ENCODE measurements at places on chromosomes 16 and 17.

DNA sequence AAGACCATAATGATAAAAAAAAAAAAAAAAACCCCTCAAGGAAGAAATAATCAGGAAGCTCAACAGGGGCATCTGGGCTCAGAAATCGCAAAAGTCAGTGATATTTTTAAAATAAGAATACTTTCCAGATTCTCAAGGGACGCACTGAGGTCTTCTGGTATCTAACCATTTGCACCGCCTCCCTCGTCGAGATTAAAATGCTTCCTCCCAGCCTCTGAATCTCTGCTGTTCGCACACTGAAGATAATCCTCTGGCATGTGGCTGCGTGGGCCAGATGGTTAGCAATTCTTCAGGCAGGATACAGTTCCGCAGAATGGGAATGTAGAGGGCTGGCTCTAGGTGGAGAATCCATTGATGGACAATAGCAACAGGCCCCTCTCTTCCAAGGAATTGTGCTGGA is 211.7 kb upstream of the CDH5 start:
- no peak for DNase-seq

DNA sequence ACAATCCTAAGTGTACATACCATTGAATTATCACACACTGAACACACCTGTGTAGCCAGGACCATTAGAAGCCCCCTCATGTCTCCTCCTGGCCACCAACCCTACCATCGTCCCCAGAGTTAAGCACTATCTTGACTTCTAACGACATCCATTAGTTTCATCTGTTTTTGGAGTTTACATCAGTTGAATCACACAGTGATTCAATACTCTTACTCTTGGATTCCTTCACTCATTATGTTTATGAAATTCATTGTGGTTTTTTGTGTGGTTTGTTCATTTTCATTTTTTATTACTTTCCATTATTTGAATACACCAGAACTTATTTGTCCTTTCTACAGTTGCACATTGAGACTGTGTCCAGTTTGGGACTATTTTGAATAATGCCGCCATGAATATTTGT is 13.6 kb downstream of the DRC7 start:
- DNase-seq = no peak

DNA sequence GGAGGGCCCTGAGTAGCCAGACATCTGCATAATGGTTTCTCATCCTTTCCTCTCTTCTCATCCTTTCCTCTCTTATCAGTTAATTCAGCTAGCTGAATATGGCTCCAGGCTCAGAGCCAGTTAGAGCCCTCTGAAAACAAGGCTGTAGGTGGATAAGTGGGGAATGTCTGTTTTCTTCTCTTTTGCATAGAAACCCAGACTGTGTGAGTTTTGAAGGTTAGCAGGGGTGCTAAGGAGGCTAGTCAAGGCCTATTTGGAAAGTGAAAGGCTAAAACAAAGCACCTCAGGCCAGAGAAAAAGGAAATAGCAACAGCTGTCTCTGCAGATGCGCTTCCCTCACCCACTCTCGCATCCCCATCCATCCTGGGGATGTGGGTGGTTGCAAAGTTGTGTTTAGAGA is 420.9 kb downstream of the SHISA9 start:
- no peak for DNase-seq

- DNase-seq = no peak
These were observed 8.2 kb upstream of the CIITA start for GRCh38 chr16:10868596-10869469.

DNA sequence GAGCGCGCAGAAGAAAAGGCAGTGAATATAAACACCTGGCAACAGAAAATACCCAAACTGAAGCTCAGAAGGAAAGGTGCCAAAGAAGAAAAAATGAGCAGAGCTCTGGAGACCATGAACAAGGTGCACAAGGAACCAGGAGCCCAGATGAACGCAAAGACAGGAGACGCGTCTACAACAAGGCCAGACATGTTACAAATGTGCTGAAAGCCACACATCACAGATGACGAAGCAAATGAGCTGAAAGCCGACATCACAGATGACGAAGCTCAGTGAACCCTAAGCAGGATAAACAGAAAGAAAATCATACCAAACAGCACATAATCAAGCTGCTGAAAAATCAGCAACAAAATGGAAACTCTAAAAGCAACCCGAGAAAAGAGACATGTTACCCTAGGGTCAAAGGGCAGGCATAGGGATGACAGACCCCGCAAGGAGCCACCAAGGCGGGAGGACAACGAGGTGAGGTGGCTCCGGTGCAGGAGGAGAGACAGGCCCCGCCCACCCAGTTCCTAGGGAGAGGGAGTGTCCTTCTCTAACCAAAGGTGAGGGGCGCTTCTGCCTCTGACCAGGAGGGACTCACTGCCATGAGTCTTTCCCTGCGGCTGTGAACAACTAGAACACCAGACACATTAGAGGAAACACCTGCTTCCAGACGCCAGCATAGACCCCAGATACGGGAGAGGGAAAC is 39.1 kb downstream of the CCDC57 start:
- DNase-seq = no peak

DNA sequence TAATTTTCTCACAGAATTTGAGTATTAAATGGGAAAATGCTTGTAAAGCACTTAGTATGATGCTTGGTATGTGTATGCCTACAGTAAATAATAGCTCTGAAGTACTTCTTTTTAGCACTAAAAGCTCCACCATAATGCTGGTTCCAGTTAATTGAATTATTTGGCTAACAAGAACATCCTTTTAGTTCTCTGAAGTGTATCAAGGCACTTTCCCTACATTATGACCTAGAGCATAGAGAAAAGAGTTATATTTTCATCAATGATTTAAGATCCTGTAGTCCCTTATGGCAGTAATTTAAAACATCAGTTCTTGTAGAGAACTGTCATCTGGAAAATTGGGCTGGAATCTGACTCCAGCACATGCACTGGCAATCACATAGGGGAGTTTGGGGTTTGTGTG is 21.9 kb upstream of the PHAF1 start:
- DNase-seq = no peak

DNA sequence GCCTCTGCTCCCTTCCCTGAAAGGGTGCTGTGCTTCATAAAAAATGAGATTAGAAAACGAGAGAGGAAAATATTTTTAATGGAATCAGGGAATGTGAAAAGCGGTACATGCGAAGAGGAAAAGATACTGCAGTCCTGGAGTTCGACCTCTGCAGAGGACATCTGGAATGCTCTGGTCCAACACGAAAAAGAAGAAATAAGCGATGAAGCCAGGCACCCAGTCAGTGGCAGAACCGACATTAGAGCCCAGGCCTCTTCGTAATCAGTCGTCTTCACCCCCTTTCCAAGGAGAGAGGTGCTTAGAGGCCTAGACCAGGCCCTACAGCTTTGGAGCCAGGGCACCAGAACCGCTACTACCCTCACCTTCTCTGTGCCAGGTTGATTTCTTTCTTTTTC is 459 bp upstream of the MARCHF10 start:
- DNase-seq = no peak

DNA sequence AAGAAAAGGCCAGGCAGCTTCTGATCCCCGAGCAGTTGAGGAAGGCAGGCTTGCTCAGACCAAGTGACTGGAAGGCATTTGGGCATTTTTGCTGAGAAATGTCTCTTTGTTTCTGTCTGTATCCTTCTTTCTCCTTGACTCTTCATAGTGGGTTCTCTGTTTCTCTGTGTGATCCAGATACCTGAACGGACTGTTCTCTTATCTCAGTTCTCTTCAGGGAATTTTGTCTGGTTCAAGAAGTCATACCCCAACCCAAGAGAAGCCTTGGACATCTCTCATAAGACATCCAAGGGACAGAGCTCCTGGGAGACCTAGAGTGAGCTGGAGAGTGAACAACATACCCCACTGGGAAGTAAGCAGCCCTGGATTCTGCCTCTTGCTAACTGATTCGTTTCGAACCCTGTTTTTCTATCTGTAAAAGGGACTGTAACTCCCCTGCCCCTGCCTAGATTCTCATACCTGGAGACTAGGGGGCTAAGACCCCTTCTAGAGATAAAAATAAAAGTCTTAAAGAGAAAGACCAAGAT is 541 bp downstream of the CCL3 start:
- no peak for DNase-seq

- no peak for DNase-seq
These were observed 59.1 kb downstream of the OTOA start for GRCh38 chr16:21722771-21723455.

- DNase-seq = no peak
These were observed 470 bp upstream of the CDK3 start for GRCh38 chr17:76000016-76000754.

DNA sequence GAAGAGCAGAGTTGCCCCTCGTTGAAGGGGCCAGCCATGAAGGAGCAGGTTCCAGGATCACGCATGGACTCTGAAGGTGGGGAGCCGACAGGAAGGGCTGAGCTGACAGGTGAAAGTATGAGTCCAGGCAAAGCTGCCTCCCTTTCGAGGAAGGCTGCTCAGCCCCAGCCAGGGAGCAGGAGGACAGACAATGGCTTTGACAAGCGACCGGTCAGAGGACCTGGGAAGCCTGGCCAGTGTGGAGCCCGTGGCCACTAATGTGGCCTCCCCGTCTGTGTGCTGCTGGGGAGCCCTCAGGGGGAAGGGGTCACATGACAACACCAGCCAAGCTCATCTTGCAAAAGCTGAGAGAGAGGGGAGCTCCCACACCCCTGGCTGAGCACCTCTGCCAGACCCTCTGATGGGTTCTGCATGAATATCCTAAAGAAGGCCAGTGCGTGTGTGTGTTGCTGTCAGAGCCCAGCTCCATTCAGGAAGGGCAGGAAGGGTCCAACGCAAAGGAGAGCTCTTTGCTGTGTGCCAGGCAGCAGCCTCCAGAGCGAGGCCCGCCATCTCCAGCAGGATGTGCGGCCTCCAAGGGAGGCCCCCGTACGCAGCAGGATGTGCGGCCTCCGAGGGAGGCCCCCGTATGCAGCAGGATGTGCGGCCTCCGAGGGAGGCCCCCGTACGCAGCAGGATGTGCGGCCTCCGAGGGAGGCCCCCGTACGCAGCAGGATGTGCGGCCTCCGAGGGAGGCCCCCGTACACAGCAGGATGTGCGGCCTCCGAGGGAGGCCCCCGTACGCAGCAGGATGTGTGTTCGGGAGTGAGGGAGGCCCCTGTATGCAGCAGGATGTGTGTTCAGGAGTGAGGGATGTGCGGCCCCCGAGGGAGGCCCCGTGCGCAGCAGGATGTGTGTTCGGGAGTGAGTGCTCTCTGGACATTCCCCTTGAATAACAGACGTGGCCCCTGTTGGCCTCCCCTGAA is 102.1 kb upstream of the CHMP6 start:
- no peak for DNase-seq

DNA sequence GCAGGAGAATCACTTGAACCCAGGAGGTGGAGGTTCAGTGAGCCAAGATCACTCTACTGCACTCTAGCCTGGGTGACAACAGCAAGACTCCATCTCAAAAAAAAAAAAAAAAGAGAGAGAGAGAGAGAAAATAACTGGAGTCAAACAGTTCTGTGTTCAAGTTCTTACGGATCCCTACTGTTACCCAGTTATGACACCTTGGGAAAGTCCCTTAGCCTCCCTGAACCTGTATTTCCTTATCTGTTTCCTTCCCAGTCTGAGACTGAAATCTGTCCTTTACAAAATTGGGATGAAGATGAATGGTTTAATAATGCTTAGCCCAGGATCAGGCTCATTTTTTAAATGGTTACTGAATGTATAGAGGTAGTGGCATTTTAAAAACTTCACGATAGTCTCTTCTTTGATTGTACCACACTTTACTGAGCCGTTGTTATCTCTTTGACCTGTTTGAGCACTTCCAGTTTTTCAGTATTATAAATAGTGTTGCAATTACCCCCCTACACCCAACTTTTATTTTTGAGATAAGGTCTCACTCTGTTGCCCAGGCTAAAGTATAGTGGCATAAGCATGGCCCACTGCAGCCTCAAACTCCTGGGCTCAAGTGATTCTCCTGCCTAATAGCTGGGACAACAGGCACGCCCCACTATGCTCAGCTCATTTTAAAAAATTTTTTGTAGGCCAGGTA is 17.1 kb downstream of the ZNF768 start:
- no peak for DNase-seq

- no peak for DNase-seq
These were observed 453.2 kb upstream of the SOX9 start for GRCh38 chr17:71667661-71668060.

GRCh38 chr16:70715860-70716357 is 30.1 kb upstream of the MTSS2 start:
- no peak for DNase-seq

- no peak for DNase-seq
These were observed 67.9 kb downstream of the TRIM37 start for GRCh38 chr17:59038734-59039133.

DNA sequence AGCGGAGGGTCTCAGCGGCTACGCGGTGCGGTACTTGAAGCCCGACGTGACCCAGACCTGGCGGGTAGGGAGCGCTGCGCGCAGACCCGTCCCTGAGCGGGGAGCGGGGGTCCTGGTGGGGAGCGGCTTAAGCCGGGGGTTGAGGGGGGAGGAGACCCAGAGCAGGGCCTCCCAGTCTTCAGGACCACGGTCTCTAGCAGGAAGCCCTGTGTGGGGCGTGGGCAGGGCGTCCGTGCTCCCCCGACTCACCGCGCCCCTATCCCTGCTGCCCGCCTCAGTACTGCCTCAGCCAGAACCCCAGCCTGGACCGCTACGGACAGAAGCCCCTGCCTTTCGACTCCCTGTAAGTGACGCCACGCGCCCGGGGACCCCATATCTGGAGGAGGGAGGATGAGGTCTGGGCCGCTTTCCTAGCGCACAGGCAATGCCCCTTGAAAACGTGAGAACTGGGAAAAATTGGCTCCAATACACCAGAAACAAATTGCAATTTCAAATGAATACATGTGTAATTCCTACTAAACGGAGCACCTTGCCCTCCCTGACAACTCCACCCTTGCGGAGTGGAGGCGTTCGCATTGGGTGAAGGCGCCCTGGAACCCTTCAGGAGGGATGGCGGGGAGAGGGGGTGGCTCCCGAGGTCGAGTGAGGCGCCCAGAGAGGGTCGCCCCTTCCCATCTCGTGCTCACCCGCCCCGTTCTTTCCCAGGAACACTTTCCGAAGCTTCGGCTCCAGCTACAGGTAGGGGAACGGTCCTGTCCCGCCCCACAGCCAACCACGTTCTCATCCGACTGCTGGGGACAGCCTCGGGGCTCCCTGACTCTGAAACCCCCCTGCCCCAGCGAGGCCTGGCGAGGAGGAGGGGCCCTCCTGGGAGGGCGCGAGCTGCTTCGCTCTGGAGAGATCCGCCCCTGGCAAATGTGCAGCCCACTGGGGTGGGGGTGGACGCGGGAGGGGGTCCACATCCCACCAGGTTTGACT is 14.6 kb upstream of the CNGB1 start:
- no peak for DNase-seq

DNA sequence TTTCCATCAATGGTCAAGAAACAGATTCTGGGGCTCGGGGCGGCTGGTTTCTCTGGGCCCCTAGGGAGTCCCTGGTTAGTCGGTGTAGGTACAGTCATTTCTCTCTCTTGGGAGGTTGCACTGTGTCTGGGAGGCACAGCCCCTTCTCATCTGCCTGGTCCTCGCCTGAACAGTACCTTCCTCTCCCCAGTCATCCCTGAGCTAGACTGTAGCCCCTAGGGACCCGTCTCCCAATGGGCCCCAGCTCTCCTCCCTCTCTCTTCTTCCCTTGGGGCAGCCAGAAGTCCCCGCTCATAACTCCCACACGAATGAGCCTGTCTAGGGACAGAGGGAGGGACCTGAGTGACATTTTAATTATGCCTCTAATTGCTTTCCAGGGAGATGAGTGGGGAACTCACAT is 20.2 kb upstream of the CPSF4L start:
- no peak for DNase-seq

GRCh38 chr17:45768000-45768399 is 16.1 kb upstream of the CRHR1 start:
- DNase-seq = no peak

GRCh38 chr17:17872547-17873345 is 36.0 kb upstream of the SREBF1 start:
- no peak for DNase-seq

Measured in thoracic aorta (tissue), 2 donors.